ENCODE measurements at places on chromosomes 5 and 9.

DNA sequence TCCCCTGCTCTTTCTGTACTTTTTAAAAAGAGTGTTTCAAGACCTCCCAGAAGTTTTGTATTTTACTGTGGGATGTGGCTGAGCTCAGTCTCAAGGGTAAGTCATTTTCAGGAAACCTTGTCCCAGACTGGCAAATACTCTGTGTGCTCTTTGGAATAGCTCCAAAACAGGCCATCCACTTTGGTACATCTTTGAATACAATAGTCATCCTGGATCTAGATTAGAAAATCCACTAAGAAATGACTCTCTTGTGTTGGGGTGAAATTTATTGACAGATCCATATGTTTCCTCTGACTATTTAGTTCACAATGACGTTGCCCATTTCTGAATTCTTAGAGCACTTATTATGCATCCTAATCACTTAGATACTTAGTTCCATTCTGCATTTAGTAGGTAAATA, 95.2 kb downstream of the PLCXD3 start:
- DNase-seq: no peak

DNA sequence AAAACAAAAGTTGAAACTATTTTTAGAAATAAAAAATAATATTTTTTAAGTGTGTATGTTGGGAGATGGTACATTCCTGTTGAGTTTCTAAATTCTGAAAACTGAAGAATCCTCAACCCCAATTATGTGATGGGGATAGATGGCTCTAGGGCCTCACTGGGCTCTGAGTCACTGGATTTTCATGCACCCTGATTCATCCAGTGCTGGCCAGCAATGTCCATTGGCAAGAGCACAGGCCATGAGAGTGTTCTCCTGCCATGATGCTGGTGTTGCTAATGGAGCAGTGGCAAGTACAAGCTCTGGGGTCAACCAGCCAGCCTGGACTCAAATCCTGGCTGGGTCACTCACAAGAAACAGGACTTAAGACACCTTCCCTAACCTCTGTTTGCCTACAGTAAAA, 23.3 kb downstream of the SMIM23 start:
- DNase-seq: peak; percentile 11

GRCh38 chr5:122312591-122313406, 762 bp downstream of the SNCAIP start:
- no peak for DNase-seq

DNA sequence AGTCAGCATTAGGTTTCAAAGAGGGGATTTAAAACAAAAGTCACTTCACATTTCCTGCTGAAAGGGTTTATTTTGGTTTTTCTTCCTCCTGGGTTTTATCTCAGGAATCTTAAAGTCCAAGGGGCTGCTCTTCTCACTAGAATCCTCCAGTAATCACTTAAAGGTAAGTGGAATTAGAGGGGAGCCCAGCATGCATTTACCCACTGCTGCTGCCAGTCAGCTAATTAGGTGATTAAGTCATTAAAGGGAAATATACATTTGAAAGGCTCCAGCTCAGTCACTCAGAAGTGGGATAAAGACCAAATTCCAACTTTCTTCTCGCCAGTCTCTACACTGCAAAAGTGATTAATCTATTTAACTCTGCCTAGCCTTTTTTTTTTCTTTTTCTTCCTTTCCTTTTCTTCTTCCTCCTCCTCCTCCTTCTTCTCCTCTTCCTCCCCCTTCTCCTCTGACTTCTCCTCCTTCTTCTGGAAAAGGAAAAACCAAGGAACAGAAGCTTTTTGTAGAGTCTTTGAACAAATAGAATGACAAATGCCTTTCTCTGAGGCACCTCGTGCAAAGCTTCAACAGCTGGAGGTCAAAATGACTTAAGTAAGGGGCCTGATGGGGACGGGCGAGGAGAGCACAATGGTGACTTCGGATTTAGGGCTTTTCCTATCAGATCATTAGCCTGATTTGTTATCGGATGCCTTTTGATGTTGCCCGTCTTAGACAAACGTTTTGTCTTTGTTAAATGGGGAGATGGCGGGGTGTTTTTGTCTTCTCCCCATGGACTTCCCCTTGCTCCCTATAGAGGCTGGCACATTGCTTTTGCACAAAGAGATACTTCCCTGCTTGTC, 617.6 kb downstream of the IRX1 start:
- DNase-seq: no peak

DNA sequence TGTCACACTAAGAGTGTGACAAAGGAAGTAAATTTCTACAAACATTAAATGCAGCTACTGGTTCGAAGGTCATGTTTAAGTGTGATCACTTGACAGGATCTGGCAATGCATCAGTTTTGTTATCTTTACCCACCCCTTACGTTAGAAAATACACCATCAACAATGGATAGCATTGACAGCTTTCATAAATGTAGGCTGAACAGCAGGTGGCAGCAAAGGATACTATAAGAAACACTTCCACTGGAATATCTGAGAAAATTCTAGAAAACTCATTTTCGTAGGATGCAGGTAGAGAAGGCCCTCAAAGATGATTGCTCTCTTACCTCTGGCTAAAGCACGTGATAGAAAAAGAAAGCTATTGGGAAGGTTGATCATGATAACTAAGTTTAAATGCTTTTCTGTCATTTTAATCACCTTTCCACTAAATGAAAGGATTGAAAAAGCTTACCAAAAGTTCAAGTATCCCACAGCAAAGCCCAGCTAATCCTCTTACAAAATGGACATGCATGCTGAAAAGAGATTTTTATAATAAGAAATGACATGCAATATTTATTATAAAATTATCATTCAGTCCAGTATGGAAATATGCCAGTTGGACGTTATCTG, 292.5 kb downstream of the PARP8 start:
- peak; percentile 8 for DNase-seq

- DNase-seq: no peak
Measured at GRCh38 chr9:101590901-101591300, 3.9 kb downstream of the PPP3R2 start.

DNA sequence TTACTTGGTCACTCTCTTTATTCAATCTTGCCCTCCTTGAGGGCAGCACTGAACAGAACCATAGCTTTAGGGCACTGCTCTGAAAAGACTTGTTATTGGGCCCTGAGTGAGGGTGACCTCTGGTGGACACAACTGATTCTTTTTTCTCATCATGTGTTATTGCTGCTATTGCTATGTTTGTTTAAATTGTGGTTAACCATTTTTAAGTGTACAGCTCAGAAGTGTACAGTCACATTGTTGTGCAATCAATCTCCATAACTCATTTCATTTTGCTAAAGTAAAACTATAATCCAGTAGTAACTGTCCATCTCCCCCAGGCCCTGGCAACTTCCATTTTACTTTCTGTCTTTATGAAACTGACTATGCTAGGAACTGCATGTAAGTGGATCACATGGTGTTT, 351.1 kb upstream of the RIOK2 start:
- DNase-seq: peak; percentile 84

DNA sequence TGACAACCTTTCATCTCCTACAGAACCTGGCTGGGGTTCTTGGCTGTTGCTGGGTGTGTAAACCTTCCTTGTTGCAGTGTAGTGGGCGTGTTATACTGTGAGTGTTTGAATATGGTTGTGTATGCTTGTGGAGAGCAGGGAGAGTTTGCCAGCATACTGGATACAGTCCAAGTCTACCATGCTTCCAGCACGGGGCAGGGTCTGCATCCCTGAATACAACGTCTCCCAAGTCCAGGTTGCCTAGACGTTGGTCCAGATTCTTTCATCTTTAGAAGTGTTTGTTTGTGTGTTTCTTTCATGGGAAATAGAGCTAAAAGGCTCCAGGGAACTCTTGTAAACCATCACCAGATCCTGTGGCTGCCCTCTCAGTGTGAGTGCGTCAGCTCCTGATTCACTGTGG, 46.4 kb downstream of the SYK start:
- DNase-seq: no peak
